ENCODE measurements at places on chromosomes 16 and 17.

DNA sequence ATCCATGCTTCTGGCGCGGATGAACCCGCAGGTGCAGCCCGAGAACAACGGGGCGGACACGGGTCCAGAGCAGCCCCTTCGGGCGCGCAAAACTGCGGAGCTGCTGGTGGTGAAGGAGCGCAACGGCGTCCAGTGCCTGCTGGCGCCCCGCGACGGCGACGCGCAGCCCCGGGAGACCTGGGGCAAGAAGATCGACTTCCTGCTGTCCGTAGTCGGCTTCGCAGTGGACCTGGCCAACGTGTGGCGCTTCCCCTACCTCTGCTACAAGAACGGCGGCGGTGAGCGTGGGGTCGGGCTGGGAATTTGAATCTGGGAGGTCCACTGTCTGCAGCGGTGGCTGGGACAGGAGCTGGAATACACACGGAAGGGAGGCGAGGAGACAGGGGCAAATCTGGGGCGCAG is 904 bp downstream of the SLC6A2 start:
- no peak for DNase-seq

DNA sequence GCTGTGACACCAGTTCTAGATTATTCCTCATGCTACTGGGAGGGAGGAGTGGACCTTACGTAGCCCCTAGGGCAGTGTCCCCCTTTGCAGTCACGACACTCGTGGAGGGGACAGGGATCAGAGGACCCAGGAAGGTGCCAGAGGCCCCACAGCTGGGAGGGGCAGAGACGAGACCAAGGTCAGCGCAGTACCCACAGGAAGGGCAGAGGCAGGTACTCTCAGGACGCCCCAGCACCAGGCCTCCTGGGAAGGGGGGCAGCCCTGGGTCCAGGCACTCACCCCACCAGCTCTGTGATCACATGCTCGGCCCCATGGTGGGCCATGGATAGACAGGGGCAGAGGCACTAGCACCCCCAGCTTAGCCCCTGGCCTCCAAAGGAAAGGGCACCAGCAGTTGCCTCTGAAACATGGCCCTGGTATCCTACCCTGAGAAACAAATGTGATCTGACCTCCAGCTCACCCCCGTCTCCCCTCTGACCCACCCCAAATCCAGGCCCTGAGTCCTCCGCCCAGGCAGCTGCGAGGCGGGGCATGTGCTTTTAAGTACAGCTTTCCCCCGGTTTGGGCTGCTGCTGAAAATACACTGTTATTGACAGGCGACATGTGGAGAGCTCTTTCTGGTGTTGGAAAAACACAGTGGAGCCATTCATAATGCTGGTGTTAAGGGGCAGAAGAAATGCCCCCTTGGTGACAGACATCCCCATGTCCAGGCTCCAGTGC is 361.9 kb downstream of the C16orf95 start:
- no peak for DNase-seq

DNA sequence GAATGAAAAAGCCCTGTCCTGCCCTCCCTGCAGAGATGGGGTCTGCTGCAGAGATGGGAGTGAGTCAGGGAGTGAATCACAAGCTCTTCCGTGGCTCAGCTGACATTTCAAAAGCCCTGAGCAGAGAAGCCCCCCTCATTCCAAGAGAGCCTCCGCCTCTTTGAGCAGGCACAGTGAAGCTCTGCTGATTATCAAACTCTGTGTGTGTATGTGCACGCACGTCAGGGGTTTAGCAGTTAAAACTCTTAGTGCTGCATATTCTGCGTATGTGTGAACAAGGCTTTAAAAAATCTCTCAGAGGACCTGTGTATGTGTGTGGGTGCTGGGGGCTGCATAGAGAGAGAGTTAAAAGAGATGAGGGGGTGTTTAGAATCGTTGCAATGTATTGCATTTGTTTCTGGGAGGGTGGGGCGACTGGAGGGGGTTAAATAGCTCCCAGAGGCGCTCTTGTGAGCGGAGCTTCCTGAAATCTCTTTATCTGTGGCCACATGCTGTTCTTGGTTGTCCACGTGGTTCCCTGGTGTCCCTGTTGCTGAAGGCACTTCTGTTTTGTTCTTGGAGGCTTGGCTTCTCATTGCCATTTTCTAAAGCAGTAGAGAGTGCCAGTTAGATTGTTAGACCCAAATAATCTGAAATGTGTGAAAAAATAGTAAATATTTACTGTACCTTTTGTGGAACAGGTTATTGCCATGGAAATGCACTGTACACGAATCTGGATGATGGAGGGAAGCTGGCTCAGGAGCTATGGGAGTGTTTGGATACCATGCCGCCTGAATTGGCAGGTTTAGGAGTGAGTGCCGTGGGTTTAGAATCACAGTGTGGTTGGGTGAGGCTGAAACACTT is 116.6 kb downstream of the PRKCB start:
- DNase-seq, result no peak

DNA sequence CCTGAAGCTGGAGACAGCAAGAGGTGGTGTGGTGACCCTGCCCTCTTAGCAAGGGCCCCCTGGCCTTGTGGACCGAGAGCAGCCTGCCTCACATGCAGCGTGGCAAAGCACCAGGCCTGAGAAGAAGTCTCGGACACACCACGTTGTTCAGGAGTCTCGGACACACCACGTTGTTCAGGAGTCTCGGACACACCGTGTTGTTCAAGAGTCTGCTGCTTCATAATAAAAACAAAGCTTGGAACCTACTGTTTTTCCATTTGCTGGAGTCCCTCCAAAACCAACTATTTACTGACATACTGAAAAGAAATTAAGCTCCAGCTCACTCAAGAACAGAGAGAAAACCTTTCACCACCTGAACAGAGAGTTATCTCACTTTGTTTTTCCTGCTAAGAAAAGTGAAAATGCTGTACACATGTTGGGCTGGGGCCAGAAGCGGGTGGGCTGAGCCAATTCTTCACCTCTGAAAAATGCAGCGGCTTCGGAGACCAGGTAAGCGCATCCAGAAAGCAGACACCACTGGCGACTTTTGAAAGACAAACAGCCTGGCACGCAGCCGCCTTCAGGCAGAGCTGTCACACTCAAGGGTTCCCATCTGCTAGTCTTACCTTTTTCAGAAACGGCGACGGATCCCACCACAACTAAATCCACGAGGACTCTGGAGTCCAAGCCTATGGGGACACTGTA is 8.9 kb downstream of the MTHFSD start:
- no peak for DNase-seq
